Neuronal stem cell (in vitro differentiated cells): ENCODE measurements at places on chromosomes 11 and 22.
A peak's percentile ranks its signal among the peaks of the same experiment; 100 is the strongest.

DNA sequence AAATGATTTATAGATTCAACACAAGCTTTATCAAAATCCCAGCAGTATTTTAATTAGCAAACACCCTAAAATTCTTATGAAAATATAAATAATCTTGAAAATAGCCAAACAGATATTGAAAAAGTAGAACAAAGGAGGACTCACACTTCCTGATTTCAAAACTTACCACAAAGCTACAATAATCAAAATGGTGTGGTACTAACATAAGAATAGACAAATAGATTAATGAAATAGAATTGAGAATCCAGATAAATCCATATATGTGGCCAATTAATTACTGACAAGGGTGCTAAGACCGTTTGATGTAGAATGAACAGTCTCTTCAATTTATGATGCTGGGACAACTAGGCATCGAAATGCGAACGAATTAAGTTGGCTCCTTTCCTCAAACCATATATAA is 49.6 kb upstream of the TEAD1 start:
- no peaks in the 10 kb centered on the region for H3K36me3 ChIP-seq
- no peak for DNase-seq
- H3K27me3 ChIP-seq: no peaks in the 10 kb centered on the region
- H3K27ac ChIP-seq: no peak overlapping the region
- no peaks in the 10 kb centered on the region for H3K4me1 ChIP-seq
- no peak overlapping the region for H3K4me3 ChIP-seq

DNA sequence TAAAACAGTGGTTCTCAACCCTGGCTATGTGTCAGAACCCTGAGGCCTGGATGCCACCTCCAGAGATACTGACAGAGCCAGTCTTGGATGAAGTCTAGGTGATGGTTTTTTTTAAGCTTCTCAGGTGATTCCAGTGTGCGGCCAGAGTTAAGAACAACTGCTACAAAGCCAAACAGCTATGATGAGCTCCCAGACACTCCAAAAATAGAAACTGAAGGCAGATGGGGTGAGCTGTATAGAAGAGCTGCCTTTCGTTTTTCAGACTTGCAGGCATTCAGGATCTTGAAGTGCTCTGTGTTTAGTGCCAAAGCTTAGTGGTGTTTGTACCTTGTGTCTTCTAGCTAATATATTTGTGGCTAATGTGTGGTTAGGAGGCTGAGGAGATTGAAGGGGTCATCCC is 14.2 kb downstream of the SCUBE2 start:
- no peak overlapping the region for H3K4me3 ChIP-seq
- H3K36me3 ChIP-seq: no peaks in the 10 kb centered on the region
- H3K27ac ChIP-seq: no peak overlapping the region
- H3K27me3 ChIP-seq: peaks cover 15% of the 10 kb centered on the region
- DNase-seq: no peak

DNA sequence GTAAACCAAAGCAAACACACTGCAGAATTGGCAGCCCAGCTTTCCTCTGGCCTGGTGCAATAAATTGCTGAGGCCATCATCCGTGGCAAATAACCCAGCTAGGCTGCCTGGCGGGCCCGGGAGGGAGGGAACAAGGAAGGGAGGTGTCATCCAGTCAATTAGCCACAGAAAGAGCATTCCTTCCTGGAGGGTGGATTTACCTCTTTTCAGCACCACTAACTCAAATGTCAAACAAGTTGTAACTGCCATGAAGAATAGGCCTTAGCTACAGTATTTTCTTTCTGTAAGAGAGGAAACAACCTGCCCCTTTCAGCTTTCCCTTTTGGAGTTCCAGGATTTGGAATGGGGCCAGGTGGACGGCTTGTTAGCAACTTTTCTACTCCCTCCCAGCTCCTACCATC is 163.8 kb upstream of the BDNF start:
- H3K27ac ChIP-seq: no peak overlapping the region
- H3K4me3 ChIP-seq: no peak overlapping the region
- peaks cover 9% of the 10 kb centered on the region for H3K4me1 ChIP-seq
- peak; percentile 18 for DNase-seq
- no peaks in the 10 kb centered on the region for H3K36me3 ChIP-seq

GRCh38 chr11:120929664-120930154 is 94.2 kb upstream of the TBCEL start:
- H3K27ac ChIP-seq: no peak overlapping the region
- DNase-seq: peak; percentile 73
- peaks cover 18% of the 10 kb centered on the region for H3K4me1 ChIP-seq
- H3K27me3 ChIP-seq: no peaks in the 10 kb centered on the region
- H3K36me3 ChIP-seq: no peaks in the 10 kb centered on the region

DNA sequence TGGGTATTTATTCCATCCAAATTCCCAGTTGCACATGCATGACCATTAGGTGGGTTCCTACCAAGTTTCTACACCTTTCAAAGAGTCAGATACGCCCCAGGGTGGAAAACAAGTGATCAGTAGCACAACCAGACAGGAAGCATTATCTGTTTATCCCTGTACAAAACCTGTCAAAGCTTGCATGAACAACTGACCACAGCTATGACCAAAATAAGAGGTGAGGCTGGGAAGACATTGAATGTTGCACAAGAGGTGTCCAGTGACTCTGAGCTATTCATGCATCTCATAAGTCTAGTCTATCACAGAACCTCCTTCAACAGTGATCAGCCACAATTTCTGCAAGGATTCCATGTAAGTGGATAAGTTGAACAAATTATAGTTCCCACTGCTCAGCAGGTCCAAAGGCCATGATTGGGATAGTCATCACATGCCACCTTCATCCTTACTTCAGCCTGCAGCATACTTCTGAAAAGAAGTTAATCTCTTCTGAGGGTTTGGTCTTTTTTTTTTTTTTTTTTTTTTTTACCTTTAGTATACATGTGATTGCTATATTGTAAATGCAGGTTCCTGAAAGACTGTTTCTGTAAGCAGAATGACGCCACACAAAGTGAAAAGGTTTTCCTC is 28.0 kb upstream of the TMEM45B start:
- no peak overlapping the region for H3K4me3 ChIP-seq
- no peak overlapping the region for H3K27ac ChIP-seq
- no peaks in the 10 kb centered on the region for H3K27me3 ChIP-seq
- no peak for DNase-seq

GRCh38 chr22:41417622-41418390 is 28.8 kb downstream of the TOB2 start:
- no peak for DNase-seq
- H3K27me3 ChIP-seq: no peaks in the 10 kb centered on the region
- H3K27ac ChIP-seq: no peak overlapping the region
- H3K36me3 ChIP-seq: peaks cover under 1% of the 10 kb centered on the region
- peaks cover 8% of the 10 kb centered on the region for H3K4me1 ChIP-seq
- peak overlapping the region; percentile 25 for H3K4me3 ChIP-seq

- no peaks in the 10 kb centered on the region for H3K36me3 ChIP-seq
- H3K4me1 ChIP-seq: no peaks in the 10 kb centered on the region
- H3K27ac ChIP-seq: no peak overlapping the region
Measured at GRCh38 chr11:77487790-77488189, 13.9 kb upstream of the PAK1 start.

DNA sequence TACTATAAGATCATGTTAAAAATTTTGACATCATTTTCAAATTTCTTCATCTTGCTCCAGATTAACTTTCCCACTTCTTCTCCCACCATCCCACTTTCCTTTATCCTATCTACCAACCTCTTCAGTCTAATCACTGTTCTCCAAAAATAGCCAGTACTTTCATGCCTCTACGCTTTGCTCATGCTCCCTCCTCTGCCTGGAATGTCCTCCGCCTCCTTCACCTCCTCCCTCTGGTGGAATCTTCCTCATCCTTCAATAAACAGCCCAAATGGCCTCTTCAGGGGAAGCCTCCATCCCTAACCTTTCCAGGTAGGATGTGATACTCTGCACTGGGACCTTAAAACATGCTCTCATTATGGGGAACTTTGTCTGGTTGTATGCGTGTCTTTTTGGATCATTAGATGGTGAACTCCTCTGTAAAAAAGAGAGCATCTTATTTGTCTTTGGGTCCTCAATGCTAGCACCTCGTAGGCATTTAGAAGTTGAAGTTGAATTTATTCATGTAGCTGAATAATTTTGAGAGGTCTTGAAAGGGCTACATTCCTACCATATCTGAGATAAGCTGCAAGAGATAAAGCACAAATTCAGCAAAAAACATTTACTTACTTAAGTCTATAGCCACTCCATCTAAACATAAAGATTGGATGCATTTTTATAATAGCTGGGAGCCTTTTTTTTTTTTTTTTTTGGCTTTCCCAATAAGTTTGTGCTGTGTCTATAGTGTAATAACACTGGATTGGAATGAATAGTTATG is 8.0 kb upstream of the CSRP3 start:
- no peak for DNase-seq
- no peak overlapping the region for H3K4me3 ChIP-seq
- H3K4me1 ChIP-seq: no peaks in the 10 kb centered on the region
- no peaks in the 10 kb centered on the region for H3K36me3 ChIP-seq
- no peak overlapping the region for H3K27ac ChIP-seq

GRCh38 chr11:45857961-45858474 is 10.7 kb downstream of the CRY2 start:
- DNase-seq: no peak
- H3K27ac ChIP-seq: no peak overlapping the region
- peaks cover 12% of the 10 kb centered on the region for H3K36me3 ChIP-seq
- H3K4me3 ChIP-seq: no peak overlapping the region
- H3K27me3 ChIP-seq: no peaks in the 10 kb centered on the region

DNA sequence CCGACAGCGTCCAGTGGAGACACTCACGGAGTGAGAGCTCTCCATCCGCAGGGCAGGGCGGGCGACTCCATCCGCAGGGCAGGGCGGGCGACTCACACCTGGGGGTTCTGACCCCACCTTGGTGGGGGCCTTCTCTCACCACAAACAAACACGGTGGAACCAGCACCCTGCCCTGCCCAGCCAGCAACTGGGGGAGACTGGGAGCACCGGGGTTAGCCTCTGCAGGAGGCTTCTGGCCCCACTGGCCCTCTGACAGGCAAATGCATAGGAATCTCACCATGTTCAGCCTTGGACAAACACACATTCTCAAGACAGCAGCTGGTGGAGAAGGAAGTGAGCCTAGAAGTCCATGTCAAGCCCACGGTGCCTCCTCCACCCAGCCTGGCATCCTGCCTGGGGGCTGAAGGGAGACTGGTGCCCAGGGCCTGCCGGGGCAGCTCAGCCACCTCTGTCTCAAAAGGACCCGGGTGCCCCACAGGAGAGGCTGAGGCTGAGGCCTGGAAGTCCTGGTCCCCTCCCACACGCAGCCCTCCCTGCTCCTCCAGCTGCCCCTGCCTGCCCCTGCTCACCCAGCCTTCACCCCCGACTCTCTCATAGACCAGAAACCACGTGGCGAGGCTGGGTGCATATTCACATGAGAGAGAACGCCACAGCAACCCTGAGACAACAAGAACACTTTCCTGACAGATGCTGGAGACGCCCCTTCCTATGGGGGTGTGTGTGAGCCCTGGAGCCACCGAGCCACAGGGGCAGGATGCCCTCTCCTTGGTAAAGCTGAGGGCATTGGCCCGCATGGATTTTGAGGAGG is 98.4 kb upstream of the B3GAT1 start:
- no peak overlapping the region for H3K27ac ChIP-seq
- no peaks in the 10 kb centered on the region for H3K27me3 ChIP-seq
- H3K4me1 ChIP-seq: peaks cover 2% of the 10 kb centered on the region
- DNase-seq: no peak

- H3K27ac ChIP-seq: no peak overlapping the region
- no peak for DNase-seq
- H3K36me3 ChIP-seq: peaks cover 94% of the 10 kb centered on the region
- no peak overlapping the region for H3K4me3 ChIP-seq
- no peaks in the 10 kb centered on the region for H3K27me3 ChIP-seq
- H3K4me1 ChIP-seq: no peaks in the 10 kb centered on the region
Measured at GRCh38 chr11:94472916-94473799, 20.5 kb downstream of the MRE11 start.

- no peaks in the 10 kb centered on the region for H3K27me3 ChIP-seq
- no peaks in the 10 kb centered on the region for H3K36me3 ChIP-seq
- H3K4me1 ChIP-seq: peaks cover 7% of the 10 kb centered on the region
Measured at GRCh38 chr22:29463629-29464028, 16.4 kb upstream of the NEFH start.
